Type B pancreatic cell (in vitro differentiated cells): ENCODE measurements at places on chromosomes 5 and 9. TPM values are rescaled to one million over a fixed set of nuclear protein-coding genes. Genes with fewer than 3 reads are reported as not detected.

Gene OR1L8
- total RNA-seq = not detected in 2 replicates

Gene IRX2
- total RNA-seq = 31.4 and 42.2 TPM in 2 replicates

Gene PRRX2
- 0.50 and 20.8 TPM in 2 replicates for total RNA-seq

Gene F2R
- 8.5 and 20.1 TPM in 2 replicates for total RNA-seq

Gene TRPM3
- total RNA-seq = 1.6 and 17.0 TPM in 2 replicates

Gene SCGB3A2
- 1.4 TPM in 1 of 2 replicates, not detected in the other for total RNA-seq

Gene CDC42SE2
- total RNA-seq = 26.0 and 27.8 TPM in 2 replicates

Gene MCIDAS
- 0.17 and 0.36 TPM in 2 replicates for total RNA-seq

Gene CDH10
- total RNA-seq = 5.5 and 14.2 TPM in 2 replicates

Gene NUTM2G
- total RNA-seq = 0.19 TPM in 1 of 2 replicates, not detected in the other

GRCh38 chr9:72305102-72305546 lies 59.9 kb downstream of the ZFAND5 start:
- peak overlapping the region; percentile 72 for H3K27ac ChIP-seq
- H3K36me3 ChIP-seq = no peaks in the 10 kb centered on the region
- DNase-seq = no peak

DNA sequence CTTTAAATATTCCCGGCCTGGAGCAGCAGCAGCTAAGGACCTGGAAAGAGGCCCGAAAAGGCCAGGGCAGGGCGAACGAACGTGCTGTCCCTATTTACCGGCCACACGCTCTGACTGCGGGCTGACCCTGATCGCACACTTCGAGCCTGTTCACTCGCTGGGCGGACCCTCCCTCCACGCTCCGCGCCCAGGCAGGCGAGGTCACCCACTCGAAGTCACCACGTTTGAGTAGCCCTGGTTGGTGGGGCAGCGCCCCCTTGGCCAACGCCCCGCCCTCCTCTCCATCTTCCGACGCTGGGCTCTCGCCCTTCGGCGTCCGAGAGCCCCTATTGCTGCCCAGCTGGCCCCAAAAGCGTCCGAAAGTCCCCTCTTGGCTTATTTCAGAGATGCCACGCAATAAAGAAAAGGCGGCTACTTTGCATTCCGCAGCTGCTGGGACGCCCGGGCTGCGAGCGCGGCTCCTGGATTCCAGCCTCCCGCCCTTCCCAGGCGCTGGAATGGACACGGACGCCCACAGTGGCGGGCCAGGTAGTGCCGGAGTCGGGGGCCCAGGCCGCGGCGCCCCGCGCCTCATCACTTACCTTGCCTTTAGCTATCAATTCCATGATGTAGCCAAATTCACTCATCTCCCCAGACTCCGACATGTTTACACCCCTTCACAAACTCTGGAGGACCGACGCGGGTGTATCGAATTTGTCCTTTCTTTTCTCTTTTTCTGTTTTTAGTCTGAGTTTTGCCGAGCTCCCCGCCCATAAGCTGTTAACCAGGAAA lies 9.9 kb upstream of the TRIM36 start:
- H3K36me3 ChIP-seq = no peaks in the 10 kb centered on the region
- peak overlapping the region; percentile 94 for H3K4me3 ChIP-seq
- H3K4me1 ChIP-seq = no peaks in the 10 kb centered on the region
- H3K27me3 ChIP-seq = peaks cover 83% of the 10 kb centered on the region

- no peak overlapping the region for H3K27ac ChIP-seq
- H3K36me3 ChIP-seq = peaks cover 4% of the 10 kb centered on the region
- no peak for DNase-seq
- no peak overlapping the region for H3K4me3 ChIP-seq
- H3K4me1 ChIP-seq = no peaks in the 10 kb centered on the region
These were observed 127.2 kb downstream of the ENTREP1 start for GRCh38 chr9:69452110-69452782.

DNA sequence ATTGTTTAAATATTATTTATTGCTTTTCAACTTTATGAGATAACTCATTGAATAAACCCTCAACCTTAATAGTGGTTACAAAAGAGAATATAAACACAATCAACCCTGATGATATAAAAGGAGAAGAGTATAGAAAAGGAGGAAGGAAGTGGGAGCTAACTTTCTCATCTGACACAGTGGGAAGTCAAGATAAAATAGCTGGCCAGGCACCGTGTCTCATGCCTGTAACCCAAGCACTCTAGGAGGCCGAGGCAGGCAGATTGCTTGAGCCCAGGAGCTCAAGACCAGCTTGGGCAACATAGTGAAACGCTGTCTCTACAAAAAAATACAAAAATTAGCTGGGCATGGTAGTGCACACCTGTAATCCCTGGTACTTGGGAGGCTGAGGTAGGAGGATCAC lies 93.5 kb downstream of the PPP2R2B start:
- no peak overlapping the region for H3K4me3 ChIP-seq
- H3K27ac ChIP-seq = no peak overlapping the region
- peaks cover 18% of the 10 kb centered on the region for H3K4me1 ChIP-seq
- no peaks in the 10 kb centered on the region for H3K27me3 ChIP-seq
- DNase-seq = no peak

- no peaks in the 10 kb centered on the region for H3K36me3 ChIP-seq
- H3K4me1 ChIP-seq = no peaks in the 10 kb centered on the region
- H3K27me3 ChIP-seq = peaks cover 7% of the 10 kb centered on the region
- H3K27ac ChIP-seq = no peak overlapping the region
- no peak for DNase-seq
These were observed 213.8 kb downstream of the ATP10B start for GRCh38 chr5:160638161-160638742.

- H3K27me3 ChIP-seq = peaks cover 9% of the 10 kb centered on the region
- no peak for DNase-seq
- no peak overlapping the region for H3K27ac ChIP-seq
- H3K4me1 ChIP-seq = no peaks in the 10 kb centered on the region
These were observed 428.2 kb downstream of the CDK5RAP2 start for GRCh38 chr9:120151806-120152205.

GRCh38 chr9:20022410-20022809 lies 233.6 kb upstream of the SLC24A2 start:
- no peak overlapping the region for H3K27ac ChIP-seq
- peaks cover 1% of the 10 kb centered on the region for H3K27me3 ChIP-seq
- no peaks in the 10 kb centered on the region for H3K36me3 ChIP-seq
- peaks cover 24% of the 10 kb centered on the region for H3K4me1 ChIP-seq
- no peak overlapping the region for H3K4me3 ChIP-seq

DNA sequence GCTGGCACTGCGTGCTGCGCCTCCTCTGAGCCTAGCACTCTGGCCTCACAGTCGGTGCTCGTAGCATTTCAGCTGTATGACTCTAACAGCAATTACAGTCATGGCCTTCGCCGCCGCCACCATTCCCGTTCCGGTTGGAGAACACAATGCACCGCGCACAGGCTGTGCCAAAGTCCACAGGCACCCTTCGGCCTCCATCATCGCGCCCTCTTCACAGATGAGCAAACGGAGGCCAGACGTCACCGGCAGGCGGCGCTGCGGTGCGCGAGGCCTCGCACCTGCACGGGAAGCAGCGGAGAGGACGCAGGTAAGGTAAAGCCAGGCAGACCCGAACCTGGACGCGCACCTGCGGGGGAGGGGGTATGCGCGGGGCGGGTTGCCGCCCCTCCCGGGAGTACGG lies 128.9 kb downstream of the BARX1 start:
- H3K36me3 ChIP-seq = no peaks in the 10 kb centered on the region
- DNase-seq = peak; percentile 66
- no peak overlapping the region for H3K4me3 ChIP-seq
- H3K27ac ChIP-seq = no peak overlapping the region
- peaks cover 44% of the 10 kb centered on the region for H3K27me3 ChIP-seq
- peaks cover 12% of the 10 kb centered on the region for H3K4me1 ChIP-seq

GRCh38 chr9:39588500-39589137 lies 233.2 kb downstream of the SPATA31A1 start:
- no peak for DNase-seq
- H3K4me3 ChIP-seq = no peak overlapping the region
- H3K27me3 ChIP-seq = no peaks in the 10 kb centered on the region
- H3K36me3 ChIP-seq = no peaks in the 10 kb centered on the region

GRCh38 chr9:104769655-104770054 lies 5.7 kb downstream of the NIPSNAP3B start:
- peaks cover 3% of the 10 kb centered on the region for H3K4me1 ChIP-seq
- H3K4me3 ChIP-seq = no peak overlapping the region
- peaks cover 5% of the 10 kb centered on the region for H3K36me3 ChIP-seq
- no peaks in the 10 kb centered on the region for H3K27me3 ChIP-seq

DNA sequence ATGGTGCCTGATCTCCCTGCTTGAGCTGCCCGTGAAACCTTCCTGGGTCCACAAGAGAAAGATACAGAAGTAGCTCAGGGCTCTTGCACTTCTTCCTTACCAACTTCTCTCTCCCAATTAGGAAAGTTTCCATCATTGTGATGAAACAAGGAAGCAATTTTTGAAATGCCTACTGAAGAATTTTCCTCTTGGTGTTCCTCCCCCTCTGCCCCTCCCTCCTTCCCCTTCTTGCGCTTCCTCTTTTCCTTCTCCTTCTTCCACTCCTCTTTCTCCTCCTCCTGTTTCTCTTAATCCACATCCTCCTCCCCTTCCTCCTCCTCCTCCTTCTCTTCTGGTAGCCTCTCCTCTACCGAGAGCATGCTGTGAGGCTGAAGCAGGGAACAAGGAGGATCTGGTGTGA lies 36.3 kb upstream of the OTULINL start:
- H3K27me3 ChIP-seq = peaks cover 2% of the 10 kb centered on the region
- H3K4me1 ChIP-seq = no peaks in the 10 kb centered on the region
- no peak for DNase-seq
- no peak overlapping the region for H3K27ac ChIP-seq

GRCh38 chr9:115712981-115713380 lies 440.6 kb upstream of the PAPPA start:
- H3K4me1 ChIP-seq = no peaks in the 10 kb centered on the region
- H3K27me3 ChIP-seq = no peaks in the 10 kb centered on the region
- H3K36me3 ChIP-seq = no peaks in the 10 kb centered on the region
- no peak for DNase-seq
- H3K4me3 ChIP-seq = no peak overlapping the region
- H3K27ac ChIP-seq = no peak overlapping the region

DNA sequence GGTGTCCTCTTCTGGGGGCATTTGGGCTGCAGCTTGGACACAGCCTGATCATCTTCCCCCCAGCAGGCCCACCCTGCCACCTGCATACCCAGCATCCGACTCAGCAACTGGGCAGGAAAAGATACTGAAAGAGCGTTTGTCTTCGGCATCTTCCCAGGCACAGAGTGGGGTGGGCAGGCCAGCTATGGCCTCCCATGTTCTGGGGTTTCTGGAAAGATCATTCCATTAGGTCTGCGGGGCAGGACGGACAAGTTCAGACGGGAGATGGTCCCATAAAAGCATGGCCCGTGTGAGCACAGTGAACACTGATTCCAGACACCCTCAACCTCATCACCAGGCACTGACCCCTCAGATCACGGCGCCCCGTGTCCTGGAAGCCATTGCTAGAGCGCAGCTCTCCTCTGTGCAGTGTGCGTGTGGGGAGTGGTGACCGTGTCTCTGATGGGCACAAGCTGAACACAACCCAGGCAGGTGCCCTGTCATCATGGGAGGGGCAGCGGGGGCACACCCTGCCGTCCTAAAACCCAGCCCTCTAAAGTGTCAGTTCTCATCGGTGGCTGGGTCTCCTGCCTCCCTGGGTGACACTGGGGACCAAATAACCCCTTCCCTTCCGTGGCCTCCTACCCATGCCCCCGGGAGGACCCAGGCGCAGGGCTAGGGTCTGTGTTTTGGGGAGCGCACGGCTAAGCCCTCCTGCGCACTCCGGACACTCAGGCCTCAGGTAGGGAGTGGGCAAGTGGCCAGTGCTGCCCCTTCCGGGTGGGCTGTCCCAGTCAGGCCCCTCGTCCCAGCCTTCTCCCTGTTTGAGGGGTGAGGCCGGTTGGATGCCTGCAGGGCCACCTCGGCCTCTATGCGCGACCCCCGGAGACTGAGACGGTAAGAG lies 13.2 kb upstream of the TMEM250 start:
- H3K27ac ChIP-seq = no peak overlapping the region
- DNase-seq = no peak
- peaks cover 42% of the 10 kb centered on the region for H3K27me3 ChIP-seq
- peak overlapping the region; percentile 51 for H3K4me3 ChIP-seq
- H3K4me1 ChIP-seq = peaks cover 17% of the 10 kb centered on the region

- DNase-seq = no peak
- no peaks in the 10 kb centered on the region for H3K27me3 ChIP-seq
- no peak overlapping the region for H3K27ac ChIP-seq
- H3K4me3 ChIP-seq = no peak overlapping the region
These were observed 78.4 kb downstream of the TMEM161B start for GRCh38 chr5:88190106-88190834.

DNA sequence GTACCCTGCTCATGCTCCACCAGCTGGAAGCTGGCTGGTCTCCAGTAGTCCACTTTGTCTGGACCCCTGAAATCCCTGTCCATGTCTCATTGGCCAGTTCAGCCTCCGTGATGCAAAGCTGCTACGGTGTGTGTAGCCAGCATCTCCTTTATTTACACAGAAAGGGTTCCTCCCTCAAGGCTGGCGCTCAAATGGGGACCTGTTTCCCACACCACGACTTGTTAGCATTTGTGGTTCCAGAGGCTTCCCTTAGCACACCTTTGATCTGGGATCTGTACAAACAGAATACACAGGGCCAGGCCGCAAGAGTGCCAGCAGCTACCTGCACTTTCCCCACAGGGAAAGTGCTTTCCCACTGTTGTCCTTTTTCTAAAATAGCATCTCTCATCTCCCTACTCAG lies 5.7 kb upstream of the SMU1 start:
- H3K4me1 ChIP-seq = no peaks in the 10 kb centered on the region
- H3K36me3 ChIP-seq = no peaks in the 10 kb centered on the region
- no peak overlapping the region for H3K27ac ChIP-seq
- H3K4me3 ChIP-seq = no peak overlapping the region
- H3K27me3 ChIP-seq = no peaks in the 10 kb centered on the region
- no peak for DNase-seq

DNA sequence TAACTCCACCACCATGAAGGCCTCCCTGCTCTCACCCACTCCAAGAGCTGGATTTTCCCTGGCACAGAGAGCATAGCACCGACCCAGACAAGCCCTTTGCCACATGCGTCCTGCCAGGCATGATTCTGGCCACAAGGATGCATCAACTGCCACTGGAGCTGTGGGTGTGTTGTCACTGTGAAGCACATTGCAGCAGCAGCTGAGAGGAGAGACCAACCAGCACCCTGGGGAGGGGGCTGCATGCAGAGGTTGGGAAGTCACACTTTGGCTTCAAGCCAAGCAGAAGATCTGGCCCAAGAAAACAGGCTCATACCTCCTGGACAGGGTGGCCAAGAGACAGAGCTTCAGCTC lies 22.6 kb upstream of the PTGES start:
- H3K27me3 ChIP-seq = no peaks in the 10 kb centered on the region
- no peak overlapping the region for H3K27ac ChIP-seq
- no peak for DNase-seq
- no peak overlapping the region for H3K4me3 ChIP-seq
- H3K36me3 ChIP-seq = no peaks in the 10 kb centered on the region

GRCh38 chr9:95801797-95802196 lies 73.7 kb upstream of the ERCC6L2 start:
- DNase-seq = no peak
- no peaks in the 10 kb centered on the region for H3K36me3 ChIP-seq
- no peaks in the 10 kb centered on the region for H3K27me3 ChIP-seq
- no peak overlapping the region for H3K27ac ChIP-seq
- peaks cover 5% of the 10 kb centered on the region for H3K4me1 ChIP-seq

DNA sequence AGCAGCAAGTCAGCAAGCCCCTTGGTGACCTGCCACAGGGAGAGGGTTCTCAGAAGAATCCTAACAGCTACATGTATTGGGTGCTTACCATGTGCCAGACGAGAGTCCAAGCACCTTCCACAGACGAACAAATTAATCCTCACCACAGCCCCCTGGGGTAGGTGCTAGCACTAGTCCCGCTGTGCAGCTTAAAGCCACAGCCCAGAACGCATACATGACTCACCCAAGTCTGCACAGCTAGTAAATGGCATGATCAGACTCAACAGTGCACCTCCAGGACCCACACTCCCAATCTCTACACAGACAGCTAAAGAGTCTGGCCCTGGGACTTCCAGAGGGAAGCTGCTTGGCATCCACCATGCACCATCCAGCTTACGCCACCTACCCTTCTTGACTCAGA lies 111.5 kb downstream of the PAX5 start:
- no peak overlapping the region for H3K4me3 ChIP-seq
- peaks cover 46% of the 10 kb centered on the region for H3K27me3 ChIP-seq
- H3K27ac ChIP-seq = no peak overlapping the region
- no peaks in the 10 kb centered on the region for H3K4me1 ChIP-seq
